Activated CD4-positive, CD25-positive, alpha-beta regulatory T cell (primary cell): ENCODE measurements at places on chromosomes 7 and 10.

DNA sequence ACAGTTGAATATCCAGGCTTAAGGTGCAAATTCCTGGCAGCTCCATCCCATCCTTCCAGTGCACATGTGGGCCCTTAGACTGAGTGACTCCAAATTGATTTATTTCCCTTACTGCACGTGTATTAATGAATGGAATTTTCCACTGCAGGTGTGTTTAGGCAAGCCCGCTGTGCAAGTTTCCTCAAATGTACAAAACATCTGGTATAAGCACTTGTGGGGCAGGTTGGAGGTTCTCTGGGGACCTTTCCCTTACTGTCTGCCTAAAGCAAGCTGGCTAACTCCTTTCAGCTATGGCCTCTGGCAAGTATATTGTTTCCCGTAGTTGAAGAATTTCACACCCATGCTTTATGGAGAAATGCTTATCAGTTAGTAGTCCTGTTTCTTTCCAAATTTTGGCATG lies 25.3 kb upstream of the GIMAP6 start:
- DNase-seq = no peak

- peak; percentile 49 for DNase-seq
These were observed 38.5 kb downstream of the ZNF777 start for GRCh38 chr7:149422162-149422913.

DNA sequence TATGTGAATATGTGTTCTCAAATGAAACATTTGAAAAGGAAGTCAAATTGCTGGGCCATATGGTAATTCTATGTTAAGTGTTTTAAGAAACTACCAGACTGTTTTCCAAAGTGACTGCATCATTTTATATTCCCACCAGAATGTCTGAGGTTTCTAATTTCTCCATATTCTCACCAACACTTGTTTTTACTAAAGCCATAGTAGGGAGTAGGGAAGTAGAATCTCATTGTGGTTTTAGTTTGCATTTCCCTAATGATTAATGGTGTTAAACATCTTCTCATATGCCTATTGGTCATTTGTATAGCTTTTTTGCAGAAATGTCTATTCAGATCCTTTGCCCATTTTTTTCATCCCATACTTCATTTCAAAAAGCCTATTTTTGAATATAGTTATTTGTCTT lies 9.1 kb upstream of the SEMA4G start:
- no peak for DNase-seq

DNA sequence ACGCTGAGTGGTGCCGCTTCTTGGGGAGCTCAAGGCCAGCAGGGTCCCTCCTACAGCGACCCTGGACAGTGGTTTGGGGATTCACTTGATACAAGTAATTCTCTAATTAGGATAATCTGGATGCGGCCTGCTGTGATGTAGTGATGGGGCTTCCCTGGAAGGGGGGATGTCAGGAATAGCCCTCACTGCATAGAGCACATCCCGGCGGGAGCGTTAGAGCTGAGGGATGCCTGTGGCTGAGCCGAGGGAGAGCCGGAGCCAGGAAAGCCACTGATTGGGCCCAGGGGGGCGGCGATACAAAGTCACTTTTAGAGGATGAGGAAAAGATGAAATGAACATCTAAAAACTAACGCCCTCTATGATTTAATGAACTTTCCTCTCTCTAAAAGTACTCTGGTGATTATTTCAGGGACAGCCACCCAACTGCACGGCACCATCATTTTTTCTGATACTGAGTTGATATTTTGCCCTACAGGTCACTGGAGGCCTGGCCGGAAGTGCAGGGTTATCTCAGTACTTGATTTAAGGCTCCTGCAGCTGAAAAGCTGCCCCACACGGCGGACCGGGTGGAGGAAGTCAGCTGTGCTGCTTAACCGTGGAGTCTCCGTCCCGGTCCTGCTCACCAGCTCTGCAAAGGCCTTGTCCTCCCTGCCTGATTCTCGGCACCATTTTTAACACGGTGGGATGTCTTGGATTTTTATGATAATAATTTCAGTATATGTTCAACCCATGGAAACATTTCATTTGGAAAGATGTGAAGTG lies 518.8 kb downstream of the DNAJB6 start:
- no peak for DNase-seq

GRCh38 chr10:14433147-14433546 lies 102.4 kb upstream of the FRMD4A start:
- no peak for DNase-seq

DNA sequence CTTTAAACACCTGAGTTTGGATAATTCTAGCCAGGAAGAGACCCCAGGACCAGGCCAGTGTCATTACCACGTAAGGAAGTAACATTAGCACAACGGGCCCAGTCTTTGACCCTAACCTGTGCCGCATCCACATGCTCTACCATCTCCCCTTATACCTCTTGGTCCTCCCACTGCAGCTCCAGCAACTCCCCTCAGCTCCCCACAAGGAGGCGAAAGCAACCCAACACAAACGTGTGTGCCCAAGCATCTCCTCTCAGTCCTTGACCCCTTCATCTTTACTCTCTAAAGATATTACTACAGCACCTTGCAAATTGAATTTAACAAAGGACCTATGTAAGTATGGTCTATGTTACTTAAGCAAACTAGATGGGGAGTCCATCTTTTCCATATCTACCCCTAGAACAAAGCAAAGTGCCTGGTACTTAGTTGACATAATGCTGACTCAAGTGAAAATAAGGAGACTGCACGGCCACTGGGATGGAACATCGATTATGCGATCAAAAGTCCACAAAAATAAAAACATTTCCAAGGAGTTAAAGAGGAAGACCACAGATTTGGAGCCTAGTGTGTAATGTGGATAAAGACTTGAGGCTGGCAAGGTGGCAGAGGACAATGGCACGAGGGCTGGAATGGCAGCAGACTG lies 147.7 kb downstream of the JAZF1 start:
- no peak for DNase-seq

DNA sequence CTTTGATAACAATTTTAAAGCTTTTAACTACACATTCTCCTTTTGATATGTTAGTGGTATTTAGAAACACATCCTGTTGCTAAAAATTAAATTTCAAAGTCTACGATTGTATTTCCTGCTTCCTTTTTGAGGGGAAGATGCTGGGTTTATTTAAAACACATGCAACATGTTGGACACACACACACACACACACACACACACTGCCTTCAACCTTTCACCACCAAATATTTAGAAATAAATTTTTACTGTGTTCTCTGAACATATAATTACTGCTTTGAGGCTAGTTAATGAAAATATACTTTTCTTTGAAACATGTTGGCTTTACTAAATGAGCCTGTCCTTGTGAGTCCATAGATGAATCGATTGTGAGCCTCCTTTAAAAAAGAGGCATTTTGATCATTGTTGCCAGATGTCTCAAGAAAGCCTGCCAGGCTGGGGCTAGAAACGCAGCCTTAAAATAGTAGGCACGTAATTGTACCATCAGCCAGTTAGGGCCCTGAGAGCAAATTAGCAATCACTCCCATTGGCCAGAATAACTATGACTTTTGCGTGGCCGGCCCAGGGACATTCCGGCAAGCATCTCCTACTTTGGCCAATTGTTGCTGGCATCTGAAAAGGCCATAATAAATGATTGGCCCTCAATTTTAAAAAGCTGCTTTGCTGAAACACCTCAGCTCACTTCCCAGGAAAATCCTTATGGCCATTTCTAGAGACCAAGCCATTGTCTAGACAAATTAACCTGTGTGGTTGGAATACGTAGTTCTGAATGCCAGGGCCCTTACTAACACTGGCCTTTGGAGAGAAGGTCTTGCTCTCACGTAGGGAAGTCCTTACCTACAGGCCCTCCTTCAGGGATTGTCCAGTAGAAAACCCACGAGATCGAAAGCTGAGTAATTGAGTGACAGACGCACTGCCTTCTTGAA lies 9.9 kb upstream of the TEX36 start:
- DNase-seq = no peak

GRCh38 chr10:84938117-84938905 lies 609.9 kb downstream of the CCSER2 start:
- DNase-seq = no peak

- DNase-seq = no peak
These were observed 86.6 kb downstream of the ADARB2 start for GRCh38 chr10:1650542-1651269.

- no peak for DNase-seq
These were observed 27.9 kb upstream of the CCDC7 start for GRCh38 chr10:32417911-32418547.

DNA sequence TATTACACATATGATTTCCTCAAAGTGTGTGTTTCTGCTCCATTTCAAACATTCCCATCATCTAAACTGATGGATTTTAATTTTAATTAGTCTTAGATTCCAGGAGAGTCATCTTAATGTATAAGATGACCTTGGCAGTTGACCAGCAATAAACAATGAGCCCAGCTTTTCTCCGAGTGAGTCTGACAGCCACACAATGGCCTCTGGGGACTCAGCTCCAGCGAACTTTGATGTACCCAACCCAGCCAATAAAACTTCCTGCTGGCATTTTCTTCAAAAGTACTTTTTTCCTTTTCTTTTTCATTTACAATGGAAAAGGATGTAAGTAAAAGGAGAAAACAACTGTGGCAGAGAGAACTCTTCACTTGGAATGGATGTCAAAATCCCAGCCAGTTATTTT lies 139.1 kb upstream of the CTBP2 start:
- DNase-seq = no peak

DNA sequence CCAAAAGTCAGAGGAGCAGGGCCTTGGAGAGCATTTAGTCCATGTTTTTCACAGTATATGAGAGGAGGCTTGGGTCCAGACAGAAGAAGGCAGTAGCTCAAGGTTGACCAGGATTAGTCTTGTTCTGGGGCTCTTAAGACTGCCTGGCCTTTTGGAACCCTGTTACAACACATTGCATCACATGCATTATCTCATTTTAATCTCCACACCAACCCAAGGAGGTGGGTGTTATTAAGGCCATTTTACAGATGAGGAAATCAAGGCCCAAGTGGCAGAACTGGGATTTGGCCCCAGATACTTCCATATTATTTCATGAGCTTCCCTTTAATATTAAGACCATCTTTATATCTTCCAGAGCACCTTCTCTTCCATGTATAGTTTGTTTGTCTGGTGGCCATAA lies 38.8 kb downstream of the RPS24 start:
- no peak for DNase-seq
